T follicular helper cell (primary cell): ENCODE measurements at places on chromosomes 16 and 17.

- no peak for DNase-seq
These were observed 18.4 kb downstream of the OSBPL7 start for GRCh38 chr17:47803201-47803600.

- no peak for DNase-seq
These were observed 151.0 kb downstream of the IRX3 start for GRCh38 chr16:54135361-54136275.

DNA sequence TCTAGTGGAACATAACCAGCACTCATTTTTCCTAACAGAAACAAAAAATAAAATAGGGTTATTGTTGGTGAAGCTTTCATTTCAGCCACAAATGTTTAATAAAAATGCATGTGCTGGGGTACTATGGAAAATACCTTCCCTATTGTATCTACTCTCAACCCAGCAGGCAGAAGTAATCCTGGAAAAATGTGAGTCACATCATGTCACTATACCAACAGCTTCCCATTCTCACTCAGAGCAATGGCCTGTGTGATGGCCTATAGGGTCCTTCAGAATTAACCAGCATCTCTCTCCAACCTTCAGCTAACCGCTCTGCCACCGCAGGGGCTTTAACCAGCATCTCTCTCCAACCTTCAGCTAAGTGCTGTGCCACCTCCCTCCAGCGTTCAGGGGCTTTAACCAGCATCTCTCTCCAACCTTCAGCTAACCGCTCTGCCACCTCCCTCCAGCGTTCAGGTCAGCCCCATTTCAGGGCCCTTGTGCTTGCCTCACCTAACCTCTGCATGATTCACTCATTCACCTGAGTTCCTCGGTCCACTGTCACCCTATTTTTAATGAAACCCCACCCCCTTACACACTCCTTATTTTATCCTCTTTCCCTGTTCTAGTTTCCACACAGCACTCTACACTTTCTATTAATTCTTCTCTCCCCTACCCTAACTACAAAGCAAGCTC lies 34.0 kb downstream of the UBE2G1 start:
- DNase-seq = no peak

- no peak for DNase-seq
These were observed 35.2 kb upstream of the KIFC3 start for GRCh38 chr16:57837305-57838125.

GRCh38 chr17:10513299-10514067 lies 4.9 kb downstream of the MYH1 start:
- no peak for DNase-seq

DNA sequence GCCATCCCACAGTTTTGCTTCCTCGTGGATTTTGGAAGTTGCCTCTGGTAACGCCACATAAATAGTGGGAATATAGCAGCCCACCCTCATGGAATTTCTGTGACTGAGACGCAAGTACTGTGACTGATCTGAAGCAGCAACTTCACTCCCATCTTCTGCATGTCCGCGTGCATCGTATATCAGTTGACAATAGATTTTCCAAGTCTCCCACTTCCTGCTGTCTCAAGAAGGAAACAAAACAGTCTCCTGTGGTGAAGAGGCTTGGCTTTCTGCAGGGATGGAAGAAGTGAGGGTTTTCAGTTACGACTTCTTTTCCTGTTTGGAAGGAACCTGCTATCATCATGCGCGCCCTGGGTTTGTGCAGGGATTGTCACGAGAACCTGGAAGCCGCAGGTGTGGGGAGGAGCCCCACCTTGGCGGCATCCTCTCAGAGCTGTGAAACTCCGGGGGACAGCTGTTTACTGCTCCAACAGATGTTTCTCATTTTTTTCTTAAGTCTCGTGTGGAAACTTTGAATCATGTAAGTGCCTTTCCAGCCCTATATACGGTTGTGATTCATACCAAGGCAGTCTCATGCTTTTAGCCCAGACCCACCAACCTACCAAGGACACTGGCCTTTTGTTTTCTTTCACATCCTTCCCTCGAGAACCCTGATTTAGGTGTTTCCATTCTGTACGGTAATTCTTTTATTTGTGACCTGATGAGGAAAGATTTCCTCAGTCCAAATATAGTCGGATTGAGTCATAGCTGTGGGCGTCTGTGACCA lies 57.5 kb downstream of the WIPI1 start:
- no peak for DNase-seq

- DNase-seq = no peak
These were observed 74.1 kb upstream of the IRX3 start for GRCh38 chr16:54360681-54361080.

- no peak for DNase-seq
These were observed 994 bp downstream of the PITPNA start for GRCh38 chr17:1561420-1562175.

DNA sequence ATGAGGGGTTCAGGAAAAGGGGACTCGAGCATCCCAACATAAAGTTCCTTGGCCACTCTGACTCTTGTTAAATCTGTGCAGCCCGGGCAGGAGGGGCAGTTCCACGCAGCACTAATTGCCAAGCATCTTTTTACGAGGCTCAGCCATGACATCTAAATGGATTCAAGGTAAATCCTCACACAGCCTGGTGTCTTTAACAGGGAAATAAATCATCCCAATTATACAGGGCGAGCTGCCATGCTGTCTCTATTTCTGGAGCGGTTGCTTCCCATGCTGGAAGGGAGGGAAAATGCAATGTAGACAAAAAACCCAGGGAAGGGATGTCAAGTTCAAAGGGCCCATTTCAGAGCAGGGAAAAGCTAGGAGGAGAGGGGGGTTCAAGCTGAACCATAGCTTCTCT lies 110.0 kb downstream of the GAS7 start:
- DNase-seq = no peak

- no peak for DNase-seq
These were observed 26.2 kb upstream of the FOXK2 start for GRCh38 chr17:82493226-82493781.

DNA sequence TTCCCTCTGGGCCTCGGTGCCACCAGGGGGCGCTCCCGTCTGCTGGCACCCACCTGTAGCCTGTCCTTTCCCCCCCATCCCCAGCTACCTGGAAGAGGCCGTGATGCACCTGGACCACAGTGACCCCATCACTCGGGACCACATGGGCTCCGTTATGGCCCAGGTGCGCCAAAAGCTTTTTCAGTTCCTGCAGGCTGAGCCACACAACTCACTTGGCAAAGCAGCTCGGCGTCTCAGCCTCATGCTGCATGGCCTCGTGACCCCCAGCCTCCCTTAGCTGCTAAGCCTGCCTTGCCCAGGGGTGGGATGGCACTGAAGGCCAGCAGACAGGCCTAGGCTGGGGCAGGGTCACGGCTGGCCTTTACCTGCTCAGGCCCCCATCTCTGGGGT lies 818 bp upstream of the NRN1L start:
- DNase-seq = peak; percentile 67

DNA sequence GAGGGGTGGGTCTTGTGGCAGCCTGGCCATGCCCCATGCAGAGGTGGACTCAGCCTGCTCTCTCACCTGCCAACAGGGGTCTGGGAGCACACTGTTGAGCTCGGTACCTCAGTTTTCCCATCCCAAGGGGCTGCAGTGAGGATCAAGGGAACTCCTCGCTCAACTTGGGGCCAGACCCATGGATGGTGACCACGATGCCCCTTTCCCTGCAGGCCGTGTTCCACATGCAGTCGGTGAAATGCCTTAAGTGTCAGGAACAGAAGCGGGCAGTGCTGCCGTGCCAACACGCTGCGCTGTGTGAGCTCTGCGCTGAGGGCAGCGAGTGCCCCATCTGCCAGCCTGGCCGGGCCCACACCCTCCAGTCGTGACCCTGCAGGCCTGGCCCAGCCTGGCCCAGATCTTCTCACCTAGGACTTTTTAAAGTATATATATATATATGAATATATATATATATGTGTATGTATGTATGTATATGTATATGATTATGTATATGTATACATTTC lies 20.1 kb downstream of the UNC13D start:
- DNase-seq = no peak

DNA sequence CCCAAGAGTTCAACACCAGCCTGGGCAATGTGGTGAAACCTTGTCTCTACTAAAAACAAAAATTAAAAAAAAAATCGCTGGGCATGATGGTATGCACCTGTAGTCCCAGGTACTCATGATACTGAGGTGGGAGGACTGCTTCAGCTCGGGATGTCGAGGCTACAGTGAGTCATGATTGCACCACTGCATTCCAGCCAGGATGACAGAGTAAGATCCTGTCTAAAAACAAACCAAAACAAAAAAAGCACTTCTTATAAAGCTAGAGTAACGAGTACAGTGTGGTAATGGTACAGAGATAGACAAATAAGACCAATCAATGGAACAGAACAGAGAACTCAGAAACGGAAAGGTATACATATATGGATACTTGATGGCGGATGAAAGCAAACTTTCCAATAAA lies 4.4 kb downstream of the NSMCE1 start:
- DNase-seq = no peak

- DNase-seq = peak; percentile 63
These were observed 15.3 kb upstream of the TNS4 start for GRCh38 chr17:40516581-40517285.

- DNase-seq = no peak
These were observed 2.2 kb upstream of the ATP6V0A1 start for GRCh38 chr17:42456223-42457106.

DNA sequence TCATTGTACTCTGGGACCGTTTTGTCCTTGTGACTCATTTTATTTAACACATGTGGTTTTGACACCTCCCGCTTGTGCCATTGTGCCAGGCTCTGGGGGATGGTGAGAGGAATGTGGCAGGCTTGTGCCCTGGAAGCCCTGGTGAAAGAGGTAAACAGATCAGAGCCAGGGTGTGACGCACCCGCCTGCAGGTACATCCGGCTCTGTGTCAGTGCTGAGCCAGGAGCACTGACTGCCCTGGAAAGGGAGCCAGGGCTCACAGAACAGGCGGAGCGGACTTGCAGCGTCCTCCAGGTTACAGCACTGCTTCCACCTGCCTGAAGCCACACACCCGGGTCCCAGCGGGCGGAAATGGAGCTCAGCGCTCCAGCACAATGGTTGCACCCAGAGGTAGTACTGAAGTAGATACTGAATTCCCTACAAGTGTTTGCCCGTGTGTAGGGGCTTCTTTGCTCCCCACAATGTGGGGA lies 30.6 kb downstream of the CDRT15 start:
- peak; percentile 48 for DNase-seq

DNA sequence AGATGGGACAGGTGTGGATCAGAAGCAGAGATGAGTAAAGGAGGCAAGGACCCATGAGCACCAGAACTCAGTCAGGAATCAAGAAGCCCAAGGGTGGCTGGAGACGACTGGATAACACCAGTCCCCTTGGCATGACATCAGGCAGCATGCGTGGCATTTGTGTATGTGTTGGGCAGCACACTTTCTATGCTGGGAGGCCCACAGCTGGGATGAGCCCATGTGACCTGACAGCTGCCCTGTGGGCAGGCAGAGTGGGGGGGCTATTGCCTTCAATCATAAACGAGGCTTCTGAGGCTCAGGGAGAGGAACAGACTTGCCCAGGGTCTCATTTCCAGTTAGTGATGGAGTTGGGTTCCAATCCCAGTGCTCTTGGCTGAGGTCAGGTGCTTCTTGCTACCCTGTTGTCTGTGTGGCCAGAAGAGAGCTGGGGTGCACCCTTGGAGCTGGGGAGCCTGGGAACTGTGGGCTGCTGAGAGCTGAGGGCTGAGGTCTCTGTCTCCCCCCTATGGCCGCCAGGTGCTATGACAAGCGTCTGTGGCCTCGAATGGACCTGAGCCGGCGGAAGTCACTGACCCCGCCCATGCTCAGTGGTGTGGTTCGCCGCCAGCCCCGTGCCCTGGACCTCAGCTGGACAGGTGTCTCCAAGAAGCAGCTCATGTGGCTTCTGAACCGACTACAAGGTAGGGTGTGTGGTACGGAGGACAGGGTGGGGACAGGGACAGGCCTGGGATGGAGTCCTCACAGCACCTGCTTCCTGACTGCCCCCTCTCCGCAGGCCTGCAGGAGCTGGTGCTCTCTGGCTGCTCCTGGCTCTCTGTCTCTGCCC lies 7.1 kb upstream of the ORAI3 start:
- peak; percentile 30 for DNase-seq

- DNase-seq = peak; percentile 41
These were observed 45.6 kb downstream of the PRMT7 start for GRCh38 chr16:68356249-68356918.

- DNase-seq = no peak
These were observed 126.1 kb upstream of the NUDT7 start for GRCh38 chr16:77596261-77596660.

DNA sequence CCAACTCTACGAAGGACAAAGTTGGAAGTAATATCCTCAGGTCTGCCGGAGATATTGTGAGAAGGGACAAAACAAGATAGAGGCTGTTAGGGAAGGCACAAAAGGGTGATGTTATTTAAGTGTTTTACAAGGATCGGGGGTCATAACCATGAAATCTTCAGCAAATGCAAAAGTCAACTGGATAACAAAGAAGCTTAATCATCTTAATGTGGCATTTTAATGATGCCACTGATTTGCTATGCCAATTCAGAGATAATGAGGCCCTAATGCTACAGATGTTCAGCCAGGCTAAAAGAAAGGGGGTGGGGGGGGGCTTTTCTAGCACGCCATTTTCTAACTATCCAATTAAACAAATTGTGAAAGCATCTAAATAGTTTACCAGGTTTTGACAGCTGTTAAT lies 63.1 kb downstream of the IKZF3 start:
- no peak for DNase-seq

- no peak for DNase-seq
These were observed 11.7 kb downstream of the COX11 start for GRCh38 chr17:54956791-54957190.

DNA sequence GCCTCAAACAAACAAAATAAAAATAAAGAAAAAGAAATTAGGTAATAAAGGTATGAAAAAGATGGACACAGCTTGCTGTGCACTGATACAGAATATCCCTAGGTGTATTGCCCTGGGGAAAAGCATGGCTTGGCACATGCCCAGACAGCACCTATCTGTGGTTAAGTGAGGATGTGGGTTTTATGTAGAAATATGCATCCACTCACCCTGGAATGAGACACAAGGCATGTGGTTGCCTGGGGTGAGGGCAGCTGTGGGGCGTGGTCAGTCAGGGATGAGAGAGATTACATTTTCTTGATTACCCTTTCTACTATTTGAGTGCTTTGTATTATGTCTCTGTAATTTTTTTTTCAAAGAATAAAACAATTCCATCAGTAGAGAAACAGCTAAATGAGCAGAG lies 6.9 kb downstream of the PLLP start:
- peak; percentile 35 for DNase-seq

DNA sequence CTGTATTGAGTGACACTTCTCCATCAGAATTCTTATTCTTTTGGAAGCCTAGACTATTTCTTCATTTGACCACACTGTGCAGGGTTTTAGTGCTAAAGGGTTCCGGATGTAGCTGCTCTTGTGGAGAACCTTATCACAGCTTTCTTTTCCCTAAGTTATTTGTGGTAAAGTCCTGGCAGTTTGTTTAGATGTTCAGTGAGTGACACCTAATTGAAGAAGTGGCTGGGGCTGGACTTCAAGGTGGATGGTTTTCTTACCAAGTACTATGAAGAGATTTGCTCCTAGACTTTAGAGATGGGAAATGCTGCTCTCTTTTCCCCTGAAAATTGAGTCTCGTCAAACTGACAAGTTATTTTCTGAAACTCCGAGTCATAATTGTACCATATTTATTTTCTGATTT lies 144.0 kb upstream of the TBX2 start:
- DNase-seq = no peak

DNA sequence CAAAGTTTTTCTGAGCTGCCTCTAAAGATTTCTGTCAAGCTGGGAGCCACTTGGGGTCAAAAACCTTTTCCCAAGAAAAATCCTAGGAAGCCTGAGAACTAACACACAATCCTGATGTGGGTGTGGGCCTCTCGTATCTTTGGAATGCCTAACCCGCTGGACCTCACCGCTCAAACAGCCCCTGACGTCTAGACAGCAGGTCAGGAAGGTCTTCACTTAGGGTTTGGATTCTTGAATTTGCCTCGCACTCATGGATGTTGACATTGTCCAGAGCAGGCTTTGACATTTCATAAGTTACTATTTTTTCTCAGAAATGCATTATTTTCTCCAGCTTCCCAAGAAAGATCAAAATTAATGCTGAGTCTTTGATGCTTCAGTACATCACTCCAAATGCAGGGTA lies 18.9 kb downstream of the TEX2 start:
- no peak for DNase-seq
